ENCODE measurements at places on chromosomes 2 and 18. TPM values are rescaled to one million over a fixed set of nuclear protein-coding genes. Genes with fewer than 3 reads are reported as not detected.
A peak's percentile ranks its signal among the peaks of the same experiment; 100 is the strongest.

DNA sequence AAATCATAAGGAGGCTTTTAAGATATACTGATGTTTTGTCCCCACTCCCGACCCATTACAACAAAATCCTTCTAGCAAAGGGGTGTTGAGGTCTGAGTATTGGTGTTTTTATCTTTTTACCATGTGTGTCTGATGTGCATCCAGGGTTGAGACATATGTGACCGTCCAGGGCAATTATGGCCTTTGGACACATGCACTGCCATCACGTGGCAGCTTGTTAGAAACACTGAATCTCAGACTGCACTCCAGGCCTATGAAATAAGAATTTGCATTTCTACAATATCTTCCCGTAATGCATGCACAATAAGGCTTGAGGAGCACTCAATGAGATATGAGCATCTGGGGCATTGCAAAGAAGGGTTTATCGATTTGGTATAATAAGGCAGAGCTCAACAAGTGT is 235.1 kb upstream of the ZNF804A start:
- no peak for DNase-seq

DNA sequence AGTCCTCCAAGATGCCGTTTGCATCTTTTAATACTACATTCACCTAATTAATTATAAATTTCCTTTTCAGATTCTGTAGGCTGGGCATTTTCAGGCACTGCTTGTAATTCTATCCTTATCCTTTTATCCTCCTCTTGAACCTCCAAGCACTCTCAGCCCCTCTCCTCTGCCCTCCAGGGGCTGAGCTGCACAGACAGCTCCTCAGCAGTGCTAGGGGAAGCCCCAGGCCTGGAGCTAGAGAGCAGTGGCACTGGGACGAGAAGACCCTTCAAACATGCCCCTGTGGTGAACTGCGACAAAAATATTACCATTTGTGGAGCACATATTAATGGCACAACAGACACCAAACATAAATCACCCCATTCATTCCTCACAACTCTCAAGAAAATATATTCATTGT is 32.9 kb downstream of the CFAP210 start:
- DNase-seq, result no peak

DNA sequence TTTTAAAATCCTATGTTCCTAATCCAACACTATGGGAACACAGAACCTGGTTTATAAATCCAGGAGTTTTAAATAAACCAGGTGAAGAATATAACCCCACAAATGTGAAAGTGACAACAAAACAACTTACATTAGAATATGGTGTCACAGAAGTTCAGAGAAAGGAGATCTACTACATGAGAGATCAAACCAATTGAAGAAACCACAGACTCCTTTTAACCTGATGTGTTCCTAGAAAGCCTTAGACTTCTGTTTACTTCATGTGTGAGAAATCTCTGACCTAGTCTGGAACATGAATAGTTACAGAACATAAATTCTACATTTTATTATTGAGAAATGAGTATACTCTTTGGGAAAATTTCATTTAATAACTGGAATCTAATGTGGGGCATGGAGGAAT is 165.3 kb downstream of the FTCDNL1 start:
- DNase-seq, result no peak

- DNase-seq, result no peak
These were observed 9.9 kb upstream of the GPR35 start for GRCh38 chr2:240615396-240615795.

DNA sequence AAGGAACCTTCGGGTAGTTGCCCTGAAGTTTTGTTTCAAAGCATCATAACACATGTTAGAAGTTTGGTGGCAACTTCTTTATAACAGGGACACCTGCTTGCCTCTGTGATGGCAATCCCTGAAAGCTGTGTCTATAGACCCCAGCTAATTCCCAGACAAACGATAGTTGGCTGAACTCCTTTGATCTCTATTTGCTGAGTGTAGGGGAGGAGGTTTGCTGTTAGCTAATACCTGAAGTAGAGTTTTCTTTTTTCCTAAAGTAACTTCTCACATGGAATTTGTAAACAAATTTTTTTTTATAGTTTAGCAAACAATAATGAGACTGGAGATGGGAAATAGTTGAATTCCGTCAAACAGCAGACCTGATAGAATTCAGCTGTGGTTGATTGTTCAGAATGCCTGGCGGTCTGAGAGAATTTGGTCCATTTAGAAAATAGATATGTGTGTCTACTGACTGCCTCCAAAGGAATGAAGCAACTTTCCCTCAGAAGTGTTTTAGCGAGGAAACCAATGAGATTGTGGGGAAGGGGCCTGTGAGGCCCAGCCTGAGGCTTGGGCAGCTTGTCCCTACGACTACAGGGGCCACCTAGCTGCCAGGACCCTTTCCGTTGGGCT is 123.5 kb upstream of the EPAS1 start:
- no peak for DNase-seq

DNA sequence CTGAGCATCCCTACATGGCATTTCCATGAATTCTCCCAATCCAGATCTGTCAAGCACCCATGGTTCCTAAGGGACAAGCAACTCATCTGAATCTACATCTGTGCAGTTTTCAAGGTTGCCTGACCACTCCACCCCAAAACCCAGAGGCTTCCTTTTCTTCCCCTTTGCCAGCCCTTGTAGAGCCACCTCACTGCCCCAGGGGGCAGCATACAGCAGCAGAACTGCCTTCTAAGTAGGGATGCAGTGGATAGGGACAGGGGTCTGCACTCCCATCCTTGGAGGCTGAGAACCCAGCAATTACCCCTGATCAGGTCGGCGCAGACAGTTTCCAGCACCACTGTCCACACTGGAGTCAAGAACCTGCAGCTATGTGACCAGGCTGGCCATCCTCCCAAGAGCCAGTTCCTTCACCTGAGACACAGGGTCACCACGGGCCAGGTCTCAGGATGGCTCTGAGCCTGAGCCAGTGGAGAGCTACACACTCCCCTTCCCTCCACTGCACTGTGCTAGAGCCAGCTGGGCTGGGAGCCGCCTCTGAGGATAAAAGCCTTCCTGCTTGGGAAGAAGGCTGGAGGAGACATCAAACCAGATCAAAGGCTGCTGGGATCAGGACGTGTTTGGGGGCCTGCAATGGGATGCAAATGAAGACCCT is 283.1 kb downstream of the CELF4 start:
- DNase-seq, result no peak

- no peak for DNase-seq
These were observed 23.4 kb downstream of the NRP2 start for GRCh38 chr2:205705511-205706349.

GRCh38 chr18:31267823-31268481 is 50.0 kb upstream of the DSG1 start:
- DNase-seq, result no peak

- no peak for DNase-seq
These were observed 688.8 kb upstream of the PIK3C3 start for GRCh38 chr18:41266204-41266603.

- peak; percentile 91 for DNase-seq
These were observed 7.7 kb downstream of the ZSCAN30 start for GRCh38 chr18:35282353-35282752.

DNA sequence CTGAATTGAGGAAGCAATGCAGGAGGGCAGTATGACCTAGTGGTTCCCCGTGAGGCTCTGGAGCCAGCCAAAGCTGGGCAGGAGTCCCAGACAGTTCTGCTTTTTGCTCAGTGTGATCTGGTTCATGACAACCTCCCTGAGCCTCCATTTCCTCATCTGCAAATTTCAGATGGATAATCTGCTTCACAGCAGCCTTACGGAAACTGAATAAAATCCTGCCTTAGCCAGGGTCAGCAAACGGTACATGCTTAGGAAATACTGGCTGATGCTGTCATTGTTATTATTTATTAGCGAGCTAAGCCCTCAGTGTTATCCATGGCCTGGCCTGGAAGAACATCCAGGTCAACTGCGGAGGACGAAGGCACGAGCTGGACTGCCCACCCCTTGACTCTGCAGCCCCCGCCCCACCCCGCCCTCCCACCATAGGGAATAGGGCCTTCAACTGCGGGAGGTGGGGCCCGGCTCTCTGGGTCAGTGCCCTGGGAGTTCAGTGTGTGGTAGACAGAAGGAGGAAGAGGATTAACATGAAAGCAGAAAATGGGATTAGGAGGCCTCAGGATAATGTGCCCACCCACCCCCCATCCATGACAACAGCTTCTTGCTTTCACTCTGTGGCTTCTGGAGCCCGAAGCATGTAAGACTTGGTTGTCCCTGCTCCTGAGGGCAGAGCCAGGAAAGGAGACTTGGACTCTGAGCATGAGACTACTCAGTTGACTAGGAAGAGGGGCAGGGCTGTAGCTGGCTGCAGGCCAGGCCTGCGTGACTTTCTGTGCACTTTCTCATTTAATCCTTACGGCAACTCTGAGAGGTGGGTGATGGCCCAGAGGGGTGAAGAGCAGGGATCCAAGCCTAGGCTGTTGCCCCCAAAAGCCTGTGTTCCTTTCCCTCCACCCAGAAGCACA is 13.1 kb downstream of the PKDCC start:
- DNase-seq, result no peak

DNA sequence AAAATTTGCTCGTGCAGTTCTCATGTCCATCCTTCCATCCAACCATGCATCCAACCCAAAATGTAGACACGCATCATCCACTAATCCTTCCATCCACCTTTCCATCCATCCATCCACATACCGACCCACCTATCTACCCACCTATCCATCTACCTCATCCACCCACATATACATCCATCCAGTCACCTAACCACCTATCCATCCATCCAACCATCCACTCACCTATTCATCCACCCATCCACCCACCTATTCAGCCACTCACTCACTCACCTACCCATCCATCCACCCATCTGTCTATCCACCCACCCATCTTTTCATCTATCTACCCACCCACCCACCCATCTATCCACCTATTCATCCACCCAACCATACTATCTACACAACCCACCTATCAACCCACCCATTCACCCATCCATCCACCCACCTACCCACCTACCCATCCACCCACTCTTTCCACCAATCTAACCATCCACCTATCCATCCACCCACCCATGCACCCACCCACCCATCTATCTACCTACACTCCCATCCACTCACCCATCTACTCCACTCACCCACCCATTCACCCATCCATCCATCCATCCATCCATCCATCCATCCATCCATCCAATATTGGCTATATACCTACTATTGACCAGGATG is 94.3 kb downstream of the VAPA start:
- no peak for DNase-seq

- DNase-seq, result no peak
These were observed 163.4 kb downstream of the UBE2E3 start for GRCh38 chr2:181143790-181144300.

DNA sequence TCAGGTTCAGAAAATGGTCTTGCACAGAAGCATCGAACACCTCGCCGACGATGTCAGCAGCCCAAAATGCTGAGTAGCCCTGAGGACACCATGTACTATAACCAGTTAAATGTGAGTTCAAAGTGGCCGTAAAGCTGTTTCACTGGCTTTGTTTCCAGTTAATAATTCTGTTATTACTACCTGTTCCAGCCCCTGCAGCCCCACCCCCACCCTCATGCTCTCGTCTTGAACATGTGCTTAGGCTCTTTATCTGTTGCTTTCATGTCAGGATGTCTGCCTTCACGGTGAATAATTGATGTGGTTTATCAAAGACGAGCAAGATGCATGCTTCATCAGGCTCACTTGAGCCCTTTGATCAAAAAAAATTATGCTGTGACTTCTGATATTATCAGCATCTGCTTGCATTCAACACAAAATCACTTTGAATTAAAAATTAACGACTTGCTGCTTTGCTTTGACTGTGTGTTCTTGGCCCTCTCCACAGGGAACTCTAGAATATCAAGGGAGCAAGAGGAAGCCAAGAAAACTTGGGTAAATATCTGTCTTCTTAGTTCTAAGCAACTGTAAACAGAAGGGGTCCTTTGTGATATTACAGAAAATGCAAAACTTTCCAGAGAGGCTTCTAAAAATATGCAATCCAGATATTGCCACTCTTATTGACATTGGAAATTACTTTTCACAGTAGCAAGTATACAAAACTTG is 63.4 kb upstream of the SP5 start:
- no peak for DNase-seq

DNA sequence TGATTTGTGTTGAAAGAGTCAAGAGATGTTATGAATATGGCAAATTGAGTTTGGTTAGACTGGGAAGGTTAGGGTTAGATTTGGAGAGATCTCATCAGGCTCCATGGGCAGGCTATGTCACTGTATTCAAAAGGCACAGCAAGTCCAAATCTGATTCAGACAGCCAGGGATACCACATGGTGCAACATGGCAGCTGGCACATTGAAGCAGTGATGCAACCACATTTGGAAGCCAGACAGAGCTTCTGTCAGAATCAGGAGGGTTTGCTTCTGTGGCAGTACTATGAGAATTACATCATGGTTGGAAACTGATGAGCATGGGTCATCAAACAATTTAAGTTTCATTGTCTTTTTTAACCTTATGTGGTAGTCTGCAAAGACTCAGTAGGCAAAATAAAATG is 772.2 kb downstream of the SUCLG1 start:
- peak; percentile 57 for DNase-seq

DNA sequence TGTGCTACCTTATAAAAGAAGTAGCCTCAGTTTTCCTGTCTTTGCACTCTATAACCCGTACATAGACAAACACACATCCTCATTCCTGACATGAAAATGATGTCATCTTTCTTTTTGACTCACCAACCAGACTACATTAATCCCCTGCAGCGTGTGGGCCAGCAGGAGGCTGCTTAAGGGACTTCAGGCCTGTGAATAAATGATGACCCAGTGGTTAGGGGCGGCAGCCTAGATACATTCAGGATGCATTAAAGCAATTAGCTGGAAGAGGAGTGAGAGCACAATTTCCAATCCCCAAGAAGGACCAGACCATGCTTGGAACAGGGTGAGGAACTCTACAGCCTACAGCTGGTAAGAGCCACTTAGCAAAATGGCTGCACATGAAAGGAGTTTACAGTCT is 57.3 kb upstream of the KLF7 start:
- DNase-seq, result peak; percentile 94

DNA sequence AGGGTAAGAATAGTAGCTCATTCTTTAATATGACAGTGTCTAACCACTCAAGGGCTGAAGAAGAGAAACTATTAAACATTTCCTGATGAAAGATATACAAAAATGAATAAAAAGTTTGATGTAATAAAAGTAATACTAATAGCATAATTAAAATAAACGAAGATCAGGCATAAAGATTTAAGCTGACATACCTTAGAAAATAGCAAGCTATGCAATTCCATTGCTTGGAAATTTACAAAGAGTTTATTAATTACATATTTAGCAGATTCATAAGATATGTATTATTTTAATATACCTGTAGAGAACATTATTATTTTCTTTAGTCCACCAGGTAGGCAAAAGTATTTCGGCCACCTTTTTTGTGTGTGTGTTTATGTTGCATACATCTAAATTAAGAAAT is 229.4 kb downstream of the GCA start:
- DNase-seq, result no peak

SULT1C4 gene
- not detected for total RNA-seq

FBLN7 gene
- under 0.01 TPM for total RNA-seq

FSHR gene
- total RNA-seq, result not detected

SMPD4 gene
- 9.5 TPM for total RNA-seq

SCYGR4 gene
- total RNA-seq, result not detected
